ENCODE measurements at places on chromosomes 12 and 14. TPM values are rescaled to one million over a fixed set of nuclear protein-coding genes. Genes with fewer than 3 reads are reported as not detected.

The CEBPE gene
- total RNA-seq: not detected

The FOXN3 gene
- 120 TPM for total RNA-seq

The KRT71 gene
- not detected for total RNA-seq

The IL31 gene
- total RNA-seq: not detected

The TMEM63C gene
- total RNA-seq: 0.11 TPM

- H3K27ac ChIP-seq: no peak overlapping the region
- no peak overlapping the region for H3K4me3 ChIP-seq
- H3K36me3 ChIP-seq: no peaks in the 10 kb centered on the region
Observed at GRCh38 chr14:65256714-65257113, 154.4 kb upstream of the MAX start.

- H3K27ac ChIP-seq: no peak overlapping the region
- peaks cover 8% of the 10 kb centered on the region for H3K4me1 ChIP-seq
- no peak for DNase-seq
- peaks cover 19% of the 10 kb centered on the region for H3K27me3 ChIP-seq
Observed at GRCh38 chr12:128970941-128971340, 117.7 kb downstream of the GLT1D1 start.

DNA sequence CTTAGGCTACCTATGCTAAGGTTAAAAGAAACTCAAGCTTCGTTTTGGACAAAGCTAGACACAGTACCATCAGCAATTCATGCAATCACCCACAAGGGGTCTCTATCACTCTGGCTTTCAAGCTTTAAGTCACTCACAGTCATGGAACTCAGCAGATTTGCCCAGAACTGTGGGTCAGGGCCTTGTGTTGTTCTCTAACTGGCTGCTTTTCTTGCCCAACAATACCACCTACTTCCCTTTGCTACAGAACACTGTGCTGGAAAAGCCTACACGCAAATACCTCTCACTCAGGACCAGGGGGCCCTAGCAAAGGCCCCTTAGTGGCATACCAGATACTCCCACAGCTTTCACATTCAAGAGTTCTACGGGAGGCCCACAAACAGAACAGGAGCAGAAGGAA lies 9.1 kb downstream of the NEMP1 start:
- H3K36me3 ChIP-seq: peaks cover 8% of the 10 kb centered on the region
- no peak for DNase-seq
- no peak overlapping the region for H3K4me3 ChIP-seq
- no peaks in the 10 kb centered on the region for H3K27me3 ChIP-seq
- peak overlapping the region; percentile 90 for H3K27ac ChIP-seq
- peaks cover 7% of the 10 kb centered on the region for H3K4me1 ChIP-seq

DNA sequence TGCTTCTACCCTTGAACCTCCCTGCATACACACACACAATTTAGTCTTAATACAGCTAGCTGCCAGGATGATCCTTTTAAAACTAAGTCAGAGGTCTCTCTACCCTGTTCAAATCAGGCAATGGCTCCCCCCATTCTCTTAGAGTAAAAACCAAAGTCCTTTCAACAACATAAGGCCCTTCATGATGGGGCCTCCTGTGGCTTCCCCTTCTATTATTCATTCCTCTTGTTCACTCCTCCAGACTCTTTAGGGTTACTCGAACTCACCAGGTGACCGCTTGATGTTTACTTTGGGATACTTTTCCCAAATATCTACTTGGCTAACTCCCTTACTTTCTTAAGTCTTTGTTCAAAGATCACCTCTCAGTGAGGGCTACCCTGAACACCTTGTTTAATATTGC lies 30.4 kb downstream of the DENND5B start:
- peaks cover 13% of the 10 kb centered on the region for H3K4me1 ChIP-seq
- no peak for DNase-seq
- H3K4me3 ChIP-seq: no peak overlapping the region
- H3K27ac ChIP-seq: no peak overlapping the region
- H3K36me3 ChIP-seq: peaks cover 2% of the 10 kb centered on the region

DNA sequence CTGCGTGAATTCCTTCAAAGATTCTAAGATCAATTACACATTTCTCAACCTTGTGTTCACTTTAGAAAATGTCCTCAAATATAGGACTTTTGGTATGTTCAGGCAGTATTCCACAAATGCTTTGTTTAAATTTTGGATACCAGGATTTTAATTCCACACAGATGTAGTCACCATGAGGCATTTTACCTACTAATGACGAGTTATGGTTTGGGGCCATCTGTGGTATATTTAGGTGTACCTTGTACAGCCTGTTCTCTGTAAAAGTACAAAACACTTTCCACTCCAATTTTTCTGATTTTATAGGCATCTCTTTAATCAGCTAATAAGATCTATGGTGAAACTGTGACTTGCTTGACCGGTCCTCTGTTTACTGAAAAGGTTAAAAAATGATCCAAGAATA lies 275.7 kb upstream of the PRICKLE1 start:
- no peak for DNase-seq
- H3K4me1 ChIP-seq: no peaks in the 10 kb centered on the region
- H3K27me3 ChIP-seq: peaks cover 4% of the 10 kb centered on the region
- H3K36me3 ChIP-seq: no peaks in the 10 kb centered on the region
- H3K27ac ChIP-seq: no peak overlapping the region
- H3K4me3 ChIP-seq: no peak overlapping the region

GRCh38 chr14:87815121-87815520 lies 177.9 kb downstream of the GALC start:
- H3K4me3 ChIP-seq: no peak overlapping the region
- H3K27me3 ChIP-seq: no peaks in the 10 kb centered on the region
- no peak for DNase-seq
- H3K27ac ChIP-seq: no peak overlapping the region
- no peaks in the 10 kb centered on the region for H3K36me3 ChIP-seq

- no peak for DNase-seq
- peaks cover 28% of the 10 kb centered on the region for H3K4me1 ChIP-seq
- peak overlapping the region; percentile 98 for H3K27ac ChIP-seq
- no peaks in the 10 kb centered on the region for H3K36me3 ChIP-seq
- no peaks in the 10 kb centered on the region for H3K27me3 ChIP-seq
Observed at GRCh38 chr12:76764856-76765255, 941 bp downstream of the ZDHHC17 start.

GRCh38 chr12:20520532-20520931 lies 152.2 kb downstream of the PDE3A start:
- H3K4me1 ChIP-seq: peaks cover 51% of the 10 kb centered on the region
- peak overlapping the region; percentile 70 for H3K27ac ChIP-seq
- H3K36me3 ChIP-seq: no peaks in the 10 kb centered on the region
- H3K4me3 ChIP-seq: no peak overlapping the region
- H3K27me3 ChIP-seq: no peaks in the 10 kb centered on the region

GRCh38 chr12:115697340-115697739 lies 580.2 kb downstream of the MED13L start:
- H3K27ac ChIP-seq: no peak overlapping the region
- no peak for DNase-seq
- H3K36me3 ChIP-seq: no peaks in the 10 kb centered on the region
- no peak overlapping the region for H3K4me3 ChIP-seq
- H3K4me1 ChIP-seq: no peaks in the 10 kb centered on the region

DNA sequence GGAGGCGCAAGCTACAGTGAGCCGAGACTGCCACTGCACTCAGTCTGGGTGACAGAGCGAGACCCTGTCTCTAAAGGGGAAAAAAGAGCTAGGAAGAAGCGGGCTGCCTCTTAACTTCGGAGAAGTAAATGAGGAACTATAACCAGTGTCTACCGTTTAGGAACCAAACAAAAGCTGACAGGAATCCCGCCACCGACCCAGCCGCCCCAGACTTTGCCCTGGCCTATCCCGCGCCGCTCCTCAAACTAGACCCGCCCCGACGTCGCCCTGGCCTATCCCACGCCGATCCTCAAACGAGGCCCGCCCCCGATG lies 568 bp upstream of the SIVA1 start:
- H3K4me3 ChIP-seq: peak overlapping the region; percentile 90
- DNase-seq: no peak
- peaks cover 52% of the 10 kb centered on the region for H3K4me1 ChIP-seq
- H3K27ac ChIP-seq: peak overlapping the region; percentile 97
- H3K27me3 ChIP-seq: no peaks in the 10 kb centered on the region
- peaks cover 4% of the 10 kb centered on the region for H3K36me3 ChIP-seq

GRCh38 chr14:101980251-101980650 lies 15.9 kb downstream of the DYNC1H1 start:
- no peaks in the 10 kb centered on the region for H3K27me3 ChIP-seq
- H3K27ac ChIP-seq: peak overlapping the region; percentile 74
- H3K4me3 ChIP-seq: no peak overlapping the region
- no peak for DNase-seq
- peaks cover 47% of the 10 kb centered on the region for H3K36me3 ChIP-seq

All from osteocyte (in vitro differentiated cells).